ENCODE measurements at places on chromosomes 3 and 15.

- DNase-seq = no peak
These were observed 178.5 kb downstream of the APBA2 start for GRCh38 chr15:29064290-29064689.

GRCh38 chr3:115549071-115549470, 74.2 kb upstream of the GAP43 start:
- DNase-seq = no peak

DNA sequence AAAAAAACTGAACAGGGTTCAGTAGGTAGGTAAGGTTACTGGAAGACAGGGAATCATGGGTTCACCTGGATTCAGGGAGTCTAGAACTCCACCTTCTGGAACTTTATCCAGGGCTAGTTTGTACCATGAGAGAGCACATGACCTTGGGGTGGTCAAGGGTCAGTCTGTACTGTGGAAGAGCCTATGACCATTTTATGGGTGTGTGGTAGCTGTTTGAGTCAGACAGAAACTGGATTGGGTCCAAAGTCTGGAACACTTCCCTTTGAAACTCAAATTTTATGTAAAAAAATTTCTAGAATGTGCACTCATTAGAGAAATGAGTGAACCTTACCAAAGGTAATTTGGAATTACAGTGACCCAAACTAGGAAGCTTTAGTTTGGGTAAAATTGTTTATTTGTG, 486.0 kb upstream of the AGTR1 start:
- no peak for DNase-seq

- no peak for DNase-seq
These were observed 327.3 kb downstream of the GBE1 start for GRCh38 chr3:81434161-81434560.

- DNase-seq = no peak
These were observed 270.4 kb downstream of the NR1D2 start for GRCh38 chr3:24215502-24215901.

DNA sequence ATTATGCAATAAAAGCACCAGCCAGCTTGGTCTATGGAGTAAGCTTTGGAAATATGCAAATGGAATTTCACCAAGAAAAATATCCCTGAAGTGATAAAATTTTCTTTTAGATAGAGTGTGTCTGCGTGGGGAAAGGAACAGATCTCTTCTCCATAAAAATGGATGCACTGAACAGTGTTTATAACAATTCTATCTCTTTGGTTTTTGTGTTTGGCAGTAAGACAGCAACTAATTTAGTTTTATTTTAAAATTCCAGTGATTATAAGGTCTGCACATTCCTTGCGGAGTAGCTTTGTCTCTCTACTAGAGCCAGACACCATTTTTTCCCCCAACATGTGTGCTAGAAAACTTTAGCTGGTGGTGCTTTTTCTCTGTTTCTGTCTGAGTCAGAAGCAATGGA, 712.4 kb downstream of the GRM7 start:
- DNase-seq = no peak

- no peak for DNase-seq
These were observed 395.5 kb upstream of the CNTN4 start for GRCh38 chr3:1703169-1703568.

GRCh38 chr15:36589971-36590370, 10.5 kb downstream of the CDIN1 start:
- DNase-seq = no peak

DNA sequence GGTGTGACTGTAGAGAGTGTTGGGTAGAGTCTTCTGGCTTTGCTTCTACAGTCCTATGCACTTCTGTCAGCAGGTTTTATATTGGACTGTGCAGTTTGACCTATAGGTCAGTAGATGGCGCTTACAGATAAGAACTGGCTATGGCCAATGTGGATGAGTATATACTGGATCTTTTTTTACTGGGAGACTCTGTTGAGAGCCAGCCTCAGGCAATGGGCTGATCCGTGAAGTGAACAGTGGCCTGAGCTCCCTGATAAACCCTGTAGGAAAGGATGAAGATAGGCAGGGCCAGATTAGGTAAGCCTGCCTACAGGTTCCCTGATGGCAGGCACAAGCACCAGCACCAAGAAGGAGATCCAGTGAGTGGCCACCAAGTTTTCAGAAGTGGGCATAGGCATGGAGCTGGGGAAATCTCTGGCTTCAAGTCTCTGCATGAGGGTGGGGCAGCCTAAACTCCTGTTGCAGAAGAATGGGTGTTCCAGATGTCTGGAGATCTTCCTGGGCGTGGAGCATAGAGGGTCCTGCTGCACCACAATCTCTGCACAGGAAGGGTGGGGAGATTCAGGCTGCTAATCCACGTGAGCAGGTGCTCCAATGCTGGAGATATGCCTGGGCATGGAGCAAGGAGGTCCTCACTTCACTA, 326.0 kb upstream of the SGO1 start:
- no peak for DNase-seq

GRCh38 chr3:125271127-125271526, 58.6 kb upstream of the SLC12A8 start:
- DNase-seq = no peak

DNA sequence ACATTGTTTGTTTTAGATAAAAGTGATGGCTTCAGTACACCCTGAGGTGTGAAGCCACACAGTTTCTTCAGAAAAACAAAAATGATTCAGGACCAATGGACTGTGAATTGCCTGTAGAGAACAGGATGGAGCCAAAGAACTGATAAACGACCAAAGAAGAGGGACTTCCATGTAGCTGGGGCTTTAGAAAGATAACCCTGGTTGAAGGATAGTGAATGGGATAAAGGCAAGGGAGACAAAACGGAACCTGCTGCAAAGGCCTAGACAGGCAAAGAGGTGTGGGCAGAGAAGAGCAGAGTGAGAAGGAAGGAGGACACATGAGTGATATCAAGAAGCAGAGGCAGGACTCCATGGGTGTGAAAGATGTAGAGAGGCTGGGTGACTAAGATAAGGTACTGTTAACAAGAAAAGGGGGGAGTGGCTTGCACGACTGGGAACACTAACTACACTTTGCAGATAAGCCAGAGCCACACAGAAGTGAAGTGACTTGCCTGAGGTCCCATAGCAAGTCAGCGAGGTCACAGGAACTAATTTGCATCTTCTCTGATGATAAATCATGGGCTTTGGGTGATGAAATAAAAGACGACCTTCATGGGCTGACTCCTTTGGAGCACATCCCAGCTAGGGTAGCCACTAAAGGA, 44.3 kb downstream of the RAB6B start:
- DNase-seq = no peak

- DNase-seq = no peak
These were observed 45.7 kb downstream of the EHHADH start for GRCh38 chr3:185207931-185208746.

GRCh38 chr15:55183679-55184078, 13.1 kb downstream of the RSL24D1 start:
- no peak for DNase-seq

DNA sequence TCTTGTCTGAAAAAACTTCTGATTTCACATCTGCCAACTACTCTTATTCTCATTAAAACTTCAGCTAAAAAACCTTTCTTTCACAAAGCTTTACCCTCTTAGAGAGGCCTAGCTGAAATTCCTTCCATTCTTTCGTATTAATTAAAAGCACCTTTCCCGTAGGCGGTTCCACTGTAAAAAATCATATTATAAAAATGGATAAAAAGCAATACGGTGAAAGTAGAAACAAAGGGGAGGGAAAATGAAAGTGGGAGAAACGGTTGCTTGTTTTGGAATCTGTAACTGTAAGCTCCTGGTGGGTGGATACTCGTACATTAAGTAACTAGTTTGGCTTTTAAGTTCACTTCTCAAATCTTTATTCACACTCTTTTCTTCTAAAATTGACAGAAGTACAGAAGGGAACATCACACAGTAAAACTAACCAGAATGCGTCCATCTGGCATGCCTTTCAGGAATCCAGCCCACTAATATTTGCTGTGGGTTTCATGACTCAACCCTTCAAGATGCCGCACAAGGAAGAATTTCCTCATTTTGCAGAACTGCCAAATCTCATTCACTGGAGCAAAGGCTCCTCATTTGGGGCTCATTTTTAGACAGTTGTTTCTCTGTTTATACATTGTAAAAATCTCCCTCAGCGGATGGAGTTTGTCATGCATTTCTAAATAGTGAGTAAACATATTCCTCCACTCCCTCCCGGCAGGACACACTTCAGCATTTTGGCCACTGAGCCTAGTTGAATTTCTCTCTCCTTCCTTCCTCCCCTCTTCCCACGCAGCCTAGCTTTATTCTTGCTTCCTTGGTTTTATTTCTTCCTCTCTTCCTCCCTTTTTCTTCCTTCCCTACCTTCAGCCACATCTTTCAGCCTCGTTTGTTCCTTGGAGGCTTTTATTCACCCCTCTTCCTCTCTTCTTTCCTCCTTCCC, 419.5 kb upstream of the NAALADL2 start:
- no peak for DNase-seq

DNA sequence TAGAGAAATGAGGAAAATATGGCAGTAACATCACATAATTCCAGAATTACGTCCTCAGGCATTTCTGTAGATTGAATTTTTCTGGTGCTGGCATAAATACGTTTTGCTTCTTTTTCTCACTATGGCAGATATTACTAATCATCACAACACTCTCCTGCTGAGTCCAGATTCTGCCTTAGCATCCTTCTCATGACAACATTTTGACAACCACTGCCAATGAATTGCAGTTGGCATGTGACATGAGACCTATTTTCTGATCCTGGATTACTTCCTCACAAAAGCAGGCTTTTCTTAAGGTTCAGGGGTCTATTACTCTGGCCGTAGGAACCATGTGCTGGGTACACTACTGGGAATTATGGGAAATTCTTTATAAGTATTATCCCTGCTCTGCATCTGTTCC, 22.5 kb upstream of the ARL6 start:
- DNase-seq = no peak

DNA sequence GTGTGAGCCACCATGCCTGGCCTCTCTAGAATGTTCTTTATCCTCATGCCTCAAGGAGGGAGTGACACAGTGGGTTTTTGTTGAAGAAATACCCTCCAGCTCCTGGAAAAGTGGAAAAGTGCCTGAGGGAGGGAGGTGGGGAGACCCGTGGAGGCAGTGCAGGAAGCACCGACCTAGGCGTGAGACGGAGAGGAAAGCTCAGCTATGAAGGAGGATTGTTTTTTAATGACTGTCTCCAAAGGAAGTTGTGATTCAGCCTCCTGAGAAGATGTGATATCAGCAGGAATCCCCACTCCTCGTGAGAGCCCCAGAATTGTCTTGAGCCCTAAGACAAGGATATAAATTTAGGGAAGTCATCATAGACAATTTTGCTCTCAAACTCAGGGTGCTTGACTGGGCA, 21.7 kb downstream of the RPLP1 start:
- no peak for DNase-seq

DNA sequence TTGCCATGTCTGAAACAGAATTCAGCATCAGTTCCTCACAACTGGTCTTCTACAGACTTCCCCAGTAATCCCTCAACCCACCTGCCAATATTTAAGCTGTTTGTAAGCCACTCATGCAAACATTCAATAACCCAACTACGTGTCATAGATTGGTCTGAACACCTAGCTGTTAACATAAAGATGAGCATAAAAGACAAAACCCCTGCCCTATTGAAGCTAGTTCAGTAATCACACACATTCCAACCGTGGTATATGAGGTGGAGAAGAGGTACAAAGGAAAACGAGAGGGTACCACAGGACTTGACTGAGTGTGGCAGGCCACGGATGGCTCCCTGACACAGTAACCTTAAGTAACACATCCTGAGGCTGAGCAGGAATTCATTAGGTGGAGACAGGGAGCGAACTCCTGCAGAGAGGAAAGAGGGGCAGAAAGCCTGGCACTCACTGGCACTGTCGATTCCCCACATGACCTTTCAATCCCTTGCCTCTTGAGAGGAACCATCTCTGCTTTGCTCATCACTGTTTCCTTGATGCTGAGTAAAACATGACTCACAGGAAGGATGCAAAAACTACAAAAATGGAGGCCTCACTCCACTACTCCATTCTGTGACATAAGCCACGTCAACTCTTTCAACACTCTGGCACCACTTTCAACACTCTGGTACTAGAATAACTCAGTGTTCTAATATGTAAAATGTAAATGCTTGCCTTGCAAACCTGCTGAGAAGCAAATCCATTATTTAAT, 31.3 kb downstream of the RPN1 start:
- DNase-seq = peak; percentile 37

GRCh38 chr3:63824309-63824708, 5.2 kb downstream of the C3orf49 start:
- no peak for DNase-seq

DNA sequence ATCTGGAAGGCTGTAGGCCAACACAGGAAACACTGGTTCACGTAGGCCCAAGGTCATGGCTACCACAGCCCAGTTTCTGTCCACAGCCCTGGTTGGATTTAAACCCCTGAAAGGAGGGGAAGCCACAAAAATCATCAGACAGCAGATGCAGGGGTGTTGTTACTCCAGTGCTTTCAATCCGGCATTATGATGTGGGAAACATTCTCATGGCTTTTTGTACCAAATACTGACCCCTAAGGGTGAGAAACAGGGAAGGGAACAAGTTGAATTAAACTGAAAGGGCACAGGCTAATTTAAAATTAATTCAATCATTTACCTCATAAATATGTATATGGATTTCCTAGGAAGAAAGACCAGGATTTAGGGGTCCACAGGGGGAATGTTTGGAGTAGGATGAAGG, 375.6 kb downstream of the CTNNB1 start:
- DNase-seq = no peak

DNA sequence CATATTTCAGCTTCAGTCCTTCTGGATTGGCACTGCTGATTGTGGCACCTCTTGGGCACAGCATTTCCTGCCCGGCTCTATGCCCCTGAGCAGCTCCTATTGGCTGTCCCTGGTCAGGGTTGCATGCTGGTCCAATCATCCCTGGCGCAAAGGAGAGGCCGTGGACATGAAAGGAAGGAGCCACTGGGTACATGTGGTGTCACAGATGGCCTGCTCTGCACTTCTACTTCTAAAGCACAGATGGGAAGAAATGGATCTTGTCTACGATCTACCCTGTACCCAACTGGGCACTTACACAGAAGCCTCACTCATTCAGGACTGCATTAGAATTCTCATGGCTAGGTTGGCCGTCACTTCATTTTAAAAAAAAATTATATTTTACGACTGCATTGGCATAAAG, 232.5 kb downstream of the SHQ1 start:
- no peak for DNase-seq

GRCh38 chr15:55290528-55291057, 980 bp upstream of the RAB27A start:
- DNase-seq = peak; percentile 86

DNA sequence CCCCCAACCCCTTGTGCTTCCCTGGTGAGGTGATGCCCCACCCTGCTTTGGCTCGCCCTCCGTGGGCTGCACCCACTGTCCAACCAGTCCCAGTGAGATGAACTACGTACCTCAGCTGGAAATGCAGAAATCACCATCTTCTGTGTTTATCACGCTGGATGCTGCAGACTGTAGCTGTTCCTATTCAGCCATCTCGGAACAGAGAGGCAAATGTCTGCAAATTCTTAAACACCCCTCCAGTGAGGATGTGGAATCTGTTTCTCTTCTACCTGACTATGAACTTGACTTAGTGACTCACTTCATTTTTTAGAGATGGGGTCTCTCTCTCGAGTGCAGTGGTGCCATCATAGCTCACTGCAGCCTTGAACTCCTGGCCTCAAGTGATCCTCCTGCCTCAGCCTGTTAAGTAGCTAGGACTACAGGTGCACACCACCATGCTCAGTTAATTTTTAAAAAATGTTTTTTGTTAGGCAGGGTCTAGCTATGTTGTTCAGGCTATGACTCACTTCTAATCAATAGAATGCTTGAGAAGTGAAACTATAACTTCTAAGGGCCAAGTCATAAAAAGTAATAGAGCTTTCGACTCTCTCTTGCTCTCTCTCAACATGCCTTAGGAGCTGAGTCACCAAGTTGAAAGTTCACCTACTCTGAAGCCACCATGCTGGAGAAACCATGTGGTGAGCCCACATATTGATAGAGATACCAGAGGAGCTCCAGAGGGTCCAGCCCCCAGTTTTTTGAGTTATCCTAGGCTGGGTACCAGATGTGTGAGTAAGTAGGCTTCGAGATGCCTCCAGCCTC, 11.5 kb upstream of the PARP14 start:
- DNase-seq = no peak

All from CD4-positive, alpha-beta T cell treated with Interleukin-4 for 4 hours (primary cell).